Suprapubic skin (tissue), 4 donors: ENCODE measurements at places on chromosomes 5 and 9. TPM values are rescaled to one million over a fixed set of nuclear protein-coding genes. Genes with fewer than 3 reads are reported as not detected.

The CD72 gene
- total RNA-seq, result 3.7 TPM

The PROB1 gene
- total RNA-seq, result 0.08 TPM

The INSL4 gene
- not detected for total RNA-seq

The WDR41 gene
- 43.1 TPM for total RNA-seq

The SRP19 gene
- 28.6 TPM for total RNA-seq

The PPP1R26 gene
- 7.4 TPM for total RNA-seq

DNA sequence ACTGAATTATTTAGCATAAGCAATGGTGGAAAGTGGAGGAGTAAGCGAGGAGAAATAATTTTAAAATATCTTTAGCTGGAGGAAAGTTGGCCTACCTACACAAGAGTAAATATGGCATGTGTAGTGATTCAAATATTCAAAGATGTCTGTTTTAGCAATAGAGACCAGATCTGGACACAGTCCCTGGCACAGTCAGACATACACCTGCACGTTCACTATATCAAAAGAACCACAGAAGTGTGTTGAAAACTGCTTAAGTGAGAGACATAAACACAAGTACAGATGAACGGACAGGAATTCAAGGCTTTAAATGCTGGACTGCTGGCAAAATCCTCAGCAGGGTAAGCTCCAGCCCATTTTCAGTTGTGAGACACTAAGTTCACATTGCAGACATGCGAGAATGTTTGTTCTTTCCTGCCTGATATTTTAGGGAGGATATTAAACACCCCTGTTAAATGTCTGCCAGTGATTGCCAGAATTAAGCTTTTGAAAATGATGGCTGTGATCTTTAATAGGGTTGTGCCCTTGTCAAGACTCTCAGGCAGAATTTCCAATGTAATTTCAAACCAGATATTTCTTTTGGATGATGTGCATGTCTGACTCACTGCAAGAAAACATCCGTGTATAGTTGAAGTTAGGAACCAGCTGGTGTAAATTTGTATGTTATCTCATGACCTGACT lies 810.6 kb downstream of the TLE4 start:
- DNase-seq, result no peak
- no peaks in the 10 kb centered on the region for H3K36me3 ChIP-seq
- H3K4me3 ChIP-seq, result no peak overlapping the region
- H3K4me1 ChIP-seq, result no peaks in the 10 kb centered on the region
- no peak overlapping the region for H3K27ac ChIP-seq
- no peaks in the 10 kb centered on the region for H3K27me3 ChIP-seq

- H3K4me1 ChIP-seq, result no peaks in the 10 kb centered on the region
- no peak overlapping the region for H3K27ac ChIP-seq
- H3K4me3 ChIP-seq, result no peak overlapping the region
- DNase-seq, result no peak
- no peaks in the 10 kb centered on the region for H3K27me3 ChIP-seq
Measured at GRCh38 chr5:58012801-58013315, 447.0 kb downstream of the PLK2 start.

- no peaks in the 10 kb centered on the region for H3K27me3 ChIP-seq
- no peak for DNase-seq
- H3K4me3 ChIP-seq, result no peak overlapping the region
- H3K27ac ChIP-seq, result no peak overlapping the region
- H3K36me3 ChIP-seq, result no peaks in the 10 kb centered on the region
Measured at GRCh38 chr5:119751734-119752094, 122.4 kb downstream of the FAM170A start.

- H3K27me3 ChIP-seq, result no peaks in the 10 kb centered on the region
- no peak for DNase-seq
- peaks cover 34% of the 10 kb centered on the region for H3K36me3 ChIP-seq
- no peak overlapping the region for H3K27ac ChIP-seq
Measured at GRCh38 chr9:112218908-112219307, 43.8 kb upstream of the SUSD1 start.

GRCh38 chr5:75199946-75200345 lies 36.7 kb downstream of the ANKRD31 start:
- no peaks in the 10 kb centered on the region for H3K36me3 ChIP-seq
- H3K27me3 ChIP-seq, result no peaks in the 10 kb centered on the region
- H3K27ac ChIP-seq, result no peak overlapping the region
- no peaks in the 10 kb centered on the region for H3K4me1 ChIP-seq
- no peak overlapping the region for H3K4me3 ChIP-seq

DNA sequence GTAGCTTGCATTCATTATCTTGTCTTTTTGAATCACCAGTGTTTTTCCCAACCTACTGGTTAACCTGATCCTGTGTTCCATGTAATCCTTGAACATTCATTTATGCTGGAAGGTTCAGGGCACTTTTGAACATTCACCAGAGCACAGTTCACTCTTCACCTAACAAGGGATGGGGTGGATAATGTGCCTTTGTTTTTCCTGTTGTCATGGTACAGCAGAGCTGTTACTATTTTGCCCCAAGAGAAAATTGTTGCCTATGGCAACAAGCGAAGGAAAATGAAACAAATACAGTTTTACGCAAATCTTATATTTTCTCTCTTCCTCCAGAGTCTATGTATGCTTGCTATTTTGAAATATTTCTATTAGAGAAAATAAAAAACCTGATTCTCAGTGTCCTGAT lies 60.3 kb upstream of the RIOK2 start:
- H3K4me3 ChIP-seq, result no peak overlapping the region
- no peak for DNase-seq
- no peaks in the 10 kb centered on the region for H3K27me3 ChIP-seq
- no peak overlapping the region for H3K27ac ChIP-seq

DNA sequence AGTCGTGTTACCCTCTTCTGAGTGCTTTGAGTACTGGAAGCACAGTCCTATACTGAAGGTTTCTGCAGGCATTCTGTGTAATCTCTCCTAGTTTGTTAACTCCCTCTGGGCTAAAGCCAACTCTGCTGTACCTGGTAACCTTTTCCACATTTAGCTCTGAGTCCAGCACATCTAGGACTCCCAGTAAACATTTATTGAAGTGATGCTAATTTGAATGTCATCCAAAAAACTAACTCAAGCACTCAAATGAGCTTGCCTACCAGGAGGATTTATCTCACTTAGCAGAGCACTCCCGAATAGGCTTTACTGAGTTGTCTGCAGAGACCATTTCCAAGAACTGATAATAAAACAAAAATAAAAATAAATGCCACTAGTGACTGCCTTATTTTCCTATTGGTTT lies 79.5 kb upstream of the NFIB start:
- H3K4me3 ChIP-seq, result no peak overlapping the region
- no peak overlapping the region for H3K27ac ChIP-seq
- no peaks in the 10 kb centered on the region for H3K27me3 ChIP-seq
- H3K36me3 ChIP-seq, result no peaks in the 10 kb centered on the region
- no peaks in the 10 kb centered on the region for H3K4me1 ChIP-seq
- DNase-seq, result no peak

- DNase-seq, result no peak
- H3K27me3 ChIP-seq, result peaks cover 8% of the 10 kb centered on the region
- H3K27ac ChIP-seq, result peak overlapping the region; percentile 64
- H3K36me3 ChIP-seq, result no peaks in the 10 kb centered on the region
- peaks cover 28% of the 10 kb centered on the region for H3K4me1 ChIP-seq
Measured at GRCh38 chr5:43193894-43194265, 1.9 kb downstream of the NIM1K start.

GRCh38 chr9:16150501-16150900 lies 597.7 kb downstream of the CCDC171 start:
- H3K36me3 ChIP-seq, result no peaks in the 10 kb centered on the region
- H3K27me3 ChIP-seq, result no peaks in the 10 kb centered on the region
- no peak overlapping the region for H3K4me3 ChIP-seq
- H3K27ac ChIP-seq, result no peak overlapping the region
- H3K4me1 ChIP-seq, result peaks cover 16% of the 10 kb centered on the region

DNA sequence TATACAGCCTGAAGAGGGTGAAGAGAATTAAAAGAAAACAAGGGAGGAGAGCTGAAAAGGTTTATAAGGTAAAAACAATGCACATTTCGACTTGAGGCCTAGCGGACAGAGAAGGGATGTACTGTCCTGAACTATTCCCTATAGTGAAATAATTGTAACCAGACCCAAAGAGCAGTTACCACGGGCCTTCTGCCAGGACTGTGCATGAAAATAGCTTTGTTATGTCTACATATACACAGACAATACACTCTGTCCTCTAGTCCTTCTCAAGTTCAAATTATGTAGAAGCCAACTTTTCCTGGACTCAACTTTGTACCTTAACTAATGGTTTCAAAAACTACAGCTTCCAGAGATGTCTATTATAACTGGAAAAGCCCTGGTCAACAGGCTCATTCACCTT lies 223.7 kb downstream of the PCSK5 start:
- no peak for DNase-seq
- no peaks in the 10 kb centered on the region for H3K27me3 ChIP-seq
- H3K27ac ChIP-seq, result no peak overlapping the region
- H3K36me3 ChIP-seq, result no peaks in the 10 kb centered on the region
- peaks cover 2% of the 10 kb centered on the region for H3K4me1 ChIP-seq

DNA sequence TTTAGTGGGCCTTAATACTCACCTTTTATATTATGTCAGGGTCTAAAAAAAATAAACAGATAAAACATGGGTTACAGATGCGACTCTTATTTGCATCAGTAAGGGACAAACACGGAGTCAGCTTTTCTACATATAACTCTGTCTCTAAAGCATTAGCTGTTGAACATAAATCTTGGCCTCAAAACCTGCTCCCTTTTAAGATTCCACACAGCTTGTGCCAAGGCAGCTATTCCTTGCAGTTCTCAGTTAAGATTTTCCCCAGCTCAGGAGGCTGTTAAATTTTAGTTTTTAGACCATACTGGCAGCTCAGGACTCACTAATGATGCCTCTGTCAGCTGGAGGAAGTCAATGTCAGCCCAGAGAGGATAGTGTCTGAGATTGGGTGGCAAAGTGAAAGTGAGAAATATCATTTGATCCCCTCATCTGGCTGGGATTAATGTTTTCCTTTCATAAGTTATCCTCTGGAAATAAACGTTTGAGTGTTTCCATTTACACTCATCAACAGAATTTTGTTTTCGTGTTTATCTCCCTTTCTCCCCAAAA lies 287.5 kb downstream of the ELAVL2 start:
- no peaks in the 10 kb centered on the region for H3K27me3 ChIP-seq
- H3K4me1 ChIP-seq, result no peaks in the 10 kb centered on the region
- no peaks in the 10 kb centered on the region for H3K36me3 ChIP-seq
- no peak overlapping the region for H3K27ac ChIP-seq
- DNase-seq, result no peak

GRCh38 chr5:43729846-43730478 lies 127.0 kb downstream of the NNT start:
- DNase-seq, result no peak
- no peaks in the 10 kb centered on the region for H3K27me3 ChIP-seq
- no peak overlapping the region for H3K4me3 ChIP-seq
- H3K36me3 ChIP-seq, result no peaks in the 10 kb centered on the region

DNA sequence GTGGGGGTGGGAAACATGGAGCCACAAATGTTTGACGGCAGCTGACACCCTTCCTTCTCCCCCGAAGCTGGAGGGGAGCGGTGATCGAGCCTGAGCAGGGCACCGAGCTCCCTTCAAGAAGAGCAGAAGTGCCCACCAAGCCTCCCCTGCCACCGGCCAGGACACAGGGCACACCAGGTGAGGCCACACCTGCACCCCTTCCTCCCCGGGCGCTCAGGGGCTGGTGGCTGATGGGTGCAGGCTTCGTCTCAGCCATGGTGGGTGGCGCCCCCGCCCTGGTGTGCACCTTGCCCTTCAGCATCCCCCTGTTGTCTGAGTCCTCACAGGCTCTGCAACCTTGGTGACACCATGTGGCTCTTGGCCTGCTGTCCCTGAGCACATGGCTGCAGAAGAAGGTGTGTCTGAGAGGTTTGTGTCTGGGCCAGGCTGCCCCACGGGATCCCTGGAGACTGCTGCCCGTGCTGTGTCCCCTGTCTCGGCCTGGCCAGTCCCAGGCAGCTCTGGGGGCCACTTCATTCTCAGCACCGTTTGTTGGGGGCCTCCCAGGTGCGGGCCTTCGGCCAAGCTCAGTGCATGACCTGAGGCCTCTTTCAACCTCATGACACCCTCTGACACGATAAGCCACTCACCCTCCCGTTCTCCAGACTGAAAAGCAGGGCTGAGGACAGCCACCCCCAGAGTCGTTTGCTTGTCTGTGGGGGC lies 11.1 kb downstream of the MAN1B1 start:
- H3K27me3 ChIP-seq, result no peaks in the 10 kb centered on the region
- H3K4me3 ChIP-seq, result no peak overlapping the region
- no peaks in the 10 kb centered on the region for H3K4me1 ChIP-seq
- H3K27ac ChIP-seq, result no peak overlapping the region

- H3K4me3 ChIP-seq, result no peak overlapping the region
- peaks cover 23% of the 10 kb centered on the region for H3K4me1 ChIP-seq
- no peaks in the 10 kb centered on the region for H3K27me3 ChIP-seq
- no peak overlapping the region for H3K27ac ChIP-seq
Measured at GRCh38 chr9:106775960-106776359, 87.0 kb upstream of the ZNF462 start.

DNA sequence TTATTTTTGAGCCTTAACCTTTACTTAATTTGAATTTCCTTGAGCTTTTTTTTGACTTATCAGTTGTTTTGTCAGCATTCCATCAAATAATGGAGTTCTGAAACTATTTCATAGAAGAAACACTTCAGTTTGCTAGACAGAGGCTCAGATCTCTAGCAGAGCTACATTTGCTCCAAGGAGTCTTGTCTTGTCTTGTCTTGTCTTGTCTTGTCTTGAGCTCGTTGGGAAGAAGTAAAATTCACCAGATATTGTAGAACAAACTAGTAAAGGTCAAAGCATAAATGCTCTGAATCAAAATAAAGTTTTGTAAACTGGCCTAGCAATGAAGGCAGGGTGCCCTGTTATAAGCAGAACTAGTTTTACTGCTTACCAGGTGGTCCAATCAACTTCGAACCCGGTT lies 33.5 kb downstream of the RAB24 start:
- DNase-seq, result no peak
- peaks cover 59% of the 10 kb centered on the region for H3K36me3 ChIP-seq
- H3K4me3 ChIP-seq, result no peak overlapping the region
- H3K4me1 ChIP-seq, result peaks cover 13% of the 10 kb centered on the region
- H3K27me3 ChIP-seq, result no peaks in the 10 kb centered on the region
- no peak overlapping the region for H3K27ac ChIP-seq

- no peak for DNase-seq
- no peak overlapping the region for H3K4me3 ChIP-seq
- no peak overlapping the region for H3K27ac ChIP-seq
- no peaks in the 10 kb centered on the region for H3K27me3 ChIP-seq
- peaks cover 5% of the 10 kb centered on the region for H3K4me1 ChIP-seq
- H3K36me3 ChIP-seq, result no peaks in the 10 kb centered on the region
Measured at GRCh38 chr5:82821846-82822633, 255.2 kb downstream of the TMEM167A start.

DNA sequence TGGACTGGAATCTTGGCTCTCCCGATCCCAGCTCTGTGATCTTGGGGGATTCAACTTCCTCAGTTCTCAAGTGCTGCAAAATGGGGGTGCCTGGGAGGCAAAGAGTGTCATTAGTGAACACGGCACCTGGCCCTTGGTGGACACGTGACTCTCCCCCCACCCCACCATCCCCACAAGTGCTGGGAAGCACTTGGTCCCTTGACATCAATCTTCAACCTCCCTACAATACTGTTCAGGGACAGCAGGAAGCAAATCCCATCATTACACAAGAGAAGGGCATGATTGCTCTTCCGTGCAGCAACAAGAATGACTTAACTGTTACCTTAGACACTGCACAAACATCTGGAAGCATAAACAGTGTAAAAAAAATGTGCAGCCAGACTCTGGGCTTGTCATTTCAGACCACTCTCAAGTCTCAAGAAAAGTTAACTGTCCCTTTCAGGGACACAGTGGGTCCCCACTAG lies 61.4 kb downstream of the PSMB7 start:
- no peaks in the 10 kb centered on the region for H3K27me3 ChIP-seq
- peaks cover 77% of the 10 kb centered on the region for H3K36me3 ChIP-seq
- peak; percentile 17 for DNase-seq
- no peak overlapping the region for H3K4me3 ChIP-seq
- no peak overlapping the region for H3K27ac ChIP-seq

GRCh38 chr9:97511655-97512427 lies 10.4 kb downstream of the TMOD1 start:
- H3K27me3 ChIP-seq, result no peaks in the 10 kb centered on the region
- no peak overlapping the region for H3K4me3 ChIP-seq
- no peak for DNase-seq
